ENCODE measurements at places on chromosomes 1 and 21.

DNA sequence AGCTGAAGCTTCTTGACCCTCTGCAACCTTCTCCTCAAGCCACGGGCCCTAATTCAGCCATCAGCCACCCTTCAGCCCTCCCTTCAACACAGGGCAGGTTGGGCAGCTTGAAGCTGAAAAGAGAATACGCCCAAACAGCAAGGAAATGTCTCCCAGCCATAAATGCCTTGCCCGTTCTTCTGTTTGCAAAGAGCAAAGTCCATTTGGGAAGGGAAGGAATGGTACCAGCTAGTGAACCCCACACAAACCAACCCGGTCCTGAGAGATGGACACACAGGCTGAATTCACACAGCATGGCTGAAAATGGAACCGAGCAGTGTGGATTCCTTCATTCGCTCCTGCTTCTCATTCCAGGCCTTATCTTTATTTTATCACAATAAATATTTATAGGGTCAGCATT is 11.5 kb downstream of the PLEKHA6 start:
- peaks cover 34% of the 10 kb centered on the region for H3K27me3 ChIP-seq
- no peak overlapping the region for H3K27ac ChIP-seq
- DNase-seq, result no peak
- peaks cover 2% of the 10 kb centered on the region for H3K36me3 ChIP-seq

DNA sequence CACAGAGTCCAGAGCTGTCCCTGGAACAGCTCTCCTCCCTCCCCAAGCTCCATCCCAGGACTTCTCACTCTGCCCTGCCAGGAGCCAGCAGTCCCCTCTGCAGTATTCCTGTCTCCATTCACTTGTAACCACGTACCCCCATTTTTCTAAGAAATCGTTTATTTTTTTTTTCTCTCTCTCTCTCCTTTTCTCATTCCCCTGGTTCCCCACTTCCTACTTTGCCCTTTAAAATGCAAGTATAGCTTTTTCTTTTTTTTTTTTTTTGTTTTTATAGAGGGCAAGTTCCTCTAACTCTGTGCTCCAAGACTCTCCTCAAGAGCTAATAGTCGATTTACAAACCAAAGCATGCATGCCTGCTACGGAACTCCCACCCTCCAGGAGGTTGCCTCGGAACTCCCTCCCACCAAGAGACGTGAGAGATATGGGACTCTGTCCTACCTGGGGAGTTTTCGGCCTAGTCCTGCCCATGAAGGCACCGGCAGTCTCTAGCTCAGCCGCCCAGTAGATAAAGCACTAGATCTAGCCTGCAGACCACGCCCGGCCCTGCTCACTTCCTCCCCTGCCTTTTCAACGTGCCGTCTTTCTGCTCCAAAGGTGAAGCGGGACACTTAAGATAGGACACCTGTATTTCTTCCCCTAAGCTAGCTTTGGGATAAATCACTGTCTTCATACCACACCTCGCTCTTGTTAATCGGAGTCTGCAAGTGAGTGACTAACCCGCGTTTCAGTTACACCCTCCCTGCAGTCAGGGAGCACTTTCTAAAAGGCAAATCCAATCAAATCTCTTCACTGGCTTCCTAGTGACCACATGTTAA is 27.7 kb downstream of the TNFRSF9 start:
- peaks cover 6% of the 10 kb centered on the region for H3K27me3 ChIP-seq
- peak overlapping the region; percentile 90 for H3K27ac ChIP-seq
- peaks cover 14% of the 10 kb centered on the region for H3K4me1 ChIP-seq
- no peaks in the 10 kb centered on the region for H3K36me3 ChIP-seq
- DNase-seq, result no peak
- peak overlapping the region; percentile 75 for H3K4me3 ChIP-seq

DNA sequence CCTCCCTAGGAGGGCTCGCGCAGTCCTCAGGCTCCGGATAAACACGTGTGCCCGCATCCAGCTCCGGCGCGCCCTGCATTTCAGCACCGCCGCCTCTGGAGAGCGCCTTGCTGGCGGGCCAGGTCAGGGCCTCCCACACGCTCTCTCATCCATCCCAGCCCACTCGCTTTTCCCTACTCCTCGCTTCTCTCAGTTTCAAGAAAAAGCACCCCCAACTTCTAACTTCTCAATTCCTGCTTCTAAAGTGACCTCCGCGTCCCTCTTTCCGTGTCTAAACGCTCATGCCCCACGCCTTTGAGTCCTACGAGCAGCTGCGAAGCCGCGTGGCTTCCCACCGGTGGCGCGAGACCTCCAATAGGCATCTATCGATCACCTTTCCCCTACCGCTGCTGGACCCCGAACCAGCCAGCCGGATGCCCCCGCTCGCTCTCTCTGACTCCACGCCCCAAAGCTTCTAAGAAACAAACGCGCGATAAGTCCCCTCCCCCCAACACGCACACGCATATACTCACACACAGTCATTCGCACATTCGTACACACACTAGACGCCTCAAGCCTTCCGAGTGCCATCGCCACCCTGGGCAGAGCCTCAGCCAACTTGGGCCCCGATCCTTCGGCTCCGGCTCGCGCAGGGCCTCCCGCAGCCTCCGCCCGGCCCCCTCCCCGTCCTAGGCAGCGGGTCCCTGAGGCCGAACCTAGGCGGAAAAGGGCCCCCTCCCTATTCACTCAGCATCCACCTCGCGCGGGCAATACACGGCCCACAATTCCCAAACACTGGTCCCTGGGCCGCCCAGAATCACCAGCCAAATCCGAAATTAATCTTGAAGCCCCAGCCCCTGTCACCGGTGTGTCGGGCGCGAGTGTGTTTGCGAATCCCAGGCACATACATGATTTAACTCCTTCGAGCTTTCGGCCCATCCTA is 1.1 kb downstream of the NMNAT2 start:
- no peak for DNase-seq
- peaks cover 63% of the 10 kb centered on the region for H3K27me3 ChIP-seq
- H3K4me3 ChIP-seq, result peak overlapping the region; percentile 79
- peaks cover 3% of the 10 kb centered on the region for H3K36me3 ChIP-seq
- no peak overlapping the region for H3K27ac ChIP-seq

DNA sequence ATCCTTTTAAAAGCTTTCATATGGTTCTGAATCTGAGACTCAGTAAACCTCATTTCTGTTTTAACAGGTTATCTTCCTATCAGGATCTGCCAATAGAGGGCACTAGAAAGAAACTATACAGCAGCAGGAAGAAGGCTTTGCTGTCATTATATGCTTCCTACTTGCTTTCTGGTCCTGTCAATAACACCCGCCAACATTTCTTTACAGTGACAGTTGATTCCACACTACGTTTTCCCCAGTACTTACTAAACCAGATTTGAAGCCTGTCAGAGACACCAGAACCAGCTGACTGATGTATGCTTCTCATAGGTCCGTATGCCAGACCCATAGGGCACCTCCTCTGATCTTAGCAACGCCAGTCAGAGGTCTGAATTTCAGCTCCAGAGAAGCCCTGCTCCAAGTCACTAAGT is 341.0 kb upstream of the NEGR1 start:
- no peak overlapping the region for H3K4me3 ChIP-seq
- H3K27me3 ChIP-seq, result no peaks in the 10 kb centered on the region
- H3K36me3 ChIP-seq, result no peaks in the 10 kb centered on the region
- no peak overlapping the region for H3K27ac ChIP-seq
- no peaks in the 10 kb centered on the region for H3K4me1 ChIP-seq

DNA sequence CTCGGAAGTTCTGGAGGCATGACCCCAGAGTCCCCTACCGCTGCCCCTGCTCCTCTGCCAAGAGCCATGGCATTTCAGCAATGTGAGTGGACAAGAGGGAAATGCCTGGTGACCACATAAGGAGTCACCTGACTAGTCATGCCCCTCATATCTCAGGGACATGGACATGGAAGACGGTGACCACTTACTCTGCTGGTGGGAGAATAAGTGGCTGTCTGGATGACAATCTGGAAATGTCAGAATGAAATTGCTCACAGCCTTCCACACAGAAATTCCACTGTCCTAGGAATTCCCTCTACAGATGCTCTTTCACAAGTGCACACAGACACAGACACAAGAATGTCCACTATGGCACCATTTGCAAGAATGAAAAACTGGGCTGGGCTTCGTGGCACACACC is 24.3 kb upstream of the PLEKHG5 start:
- DNase-seq, result no peak
- H3K4me1 ChIP-seq, result no peaks in the 10 kb centered on the region
- no peaks in the 10 kb centered on the region for H3K27me3 ChIP-seq
- no peaks in the 10 kb centered on the region for H3K36me3 ChIP-seq
- H3K4me3 ChIP-seq, result no peak overlapping the region

DNA sequence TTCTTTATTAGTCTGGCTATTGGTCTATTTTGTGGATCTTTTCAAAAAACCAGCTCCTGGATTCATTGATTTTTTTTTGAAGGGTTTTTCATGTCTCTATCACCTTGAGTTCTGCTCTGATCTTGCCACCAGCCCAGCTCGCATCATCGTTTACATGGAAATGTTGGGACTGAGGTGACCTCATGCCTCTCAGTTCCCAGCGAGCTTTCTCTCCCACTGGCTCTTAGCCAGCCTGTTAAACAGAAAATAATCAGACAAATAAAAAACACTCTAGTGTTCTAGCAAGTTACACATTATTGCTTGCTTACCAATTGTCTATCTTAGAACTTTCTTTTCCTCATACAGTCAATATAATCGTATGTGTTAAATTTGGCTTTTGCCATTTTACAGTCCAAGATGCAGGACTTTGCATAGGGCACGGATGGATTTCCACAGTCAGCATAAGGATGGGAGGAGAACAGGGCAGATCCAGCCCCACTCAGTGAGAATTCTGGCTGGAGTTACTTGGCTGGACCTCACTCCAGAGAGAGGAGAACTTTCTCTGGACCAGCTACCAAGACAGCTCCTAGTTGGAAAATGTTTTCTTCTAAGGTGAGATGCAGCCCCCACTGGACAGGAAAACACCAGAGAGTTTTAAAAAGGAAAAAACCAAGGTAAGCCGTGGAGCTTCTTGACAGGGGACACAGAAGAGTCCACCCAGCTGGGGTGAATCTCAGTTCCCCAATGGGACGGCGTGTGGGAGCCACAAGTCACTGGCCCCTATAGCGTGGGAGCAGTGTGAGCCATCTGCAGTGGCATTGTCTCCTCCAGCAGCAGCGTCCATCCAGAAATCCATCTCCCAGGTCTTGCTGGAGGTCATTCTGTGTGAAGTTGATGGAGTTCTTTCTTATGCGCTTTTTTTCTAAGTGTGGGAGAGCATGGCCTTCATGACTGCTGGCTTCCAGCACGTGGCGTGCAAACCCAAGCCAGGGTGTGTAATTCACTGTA is 17.6 kb downstream of the PGBD2 start:
- peaks cover 9% of the 10 kb centered on the region for H3K36me3 ChIP-seq
- no peak for DNase-seq
- peaks cover 17% of the 10 kb centered on the region for H3K4me1 ChIP-seq
- no peak overlapping the region for H3K27ac ChIP-seq
- no peak overlapping the region for H3K4me3 ChIP-seq

GRCh38 chr1:211375146-211375818 is 48.6 kb downstream of the TRAF5 start:
- H3K4me3 ChIP-seq, result no peak overlapping the region
- H3K36me3 ChIP-seq, result peaks cover 16% of the 10 kb centered on the region
- DNase-seq, result no peak
- no peaks in the 10 kb centered on the region for H3K27me3 ChIP-seq
- H3K27ac ChIP-seq, result peak overlapping the region; percentile 63

DNA sequence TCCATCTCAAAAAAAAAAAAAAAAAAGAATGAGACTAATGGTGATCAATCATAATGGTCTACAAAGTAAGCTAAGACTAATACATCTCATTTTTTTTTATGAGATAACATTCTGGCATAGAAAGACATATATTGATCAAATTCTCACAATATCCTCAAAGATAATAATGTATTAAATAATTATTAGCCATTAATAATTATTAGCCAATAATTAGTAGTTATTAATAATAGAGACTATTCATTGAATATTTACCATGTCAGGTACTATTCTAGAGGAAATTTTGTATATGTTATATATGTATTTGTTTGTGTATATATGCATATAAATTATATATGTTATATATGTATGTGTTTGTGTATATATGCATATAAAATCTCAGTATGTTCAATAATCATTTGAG is 137.7 kb upstream of the PTBP2 start:
- no peak for DNase-seq
- peaks cover 11% of the 10 kb centered on the region for H3K27me3 ChIP-seq
- H3K36me3 ChIP-seq, result no peaks in the 10 kb centered on the region
- H3K27ac ChIP-seq, result no peak overlapping the region

DNA sequence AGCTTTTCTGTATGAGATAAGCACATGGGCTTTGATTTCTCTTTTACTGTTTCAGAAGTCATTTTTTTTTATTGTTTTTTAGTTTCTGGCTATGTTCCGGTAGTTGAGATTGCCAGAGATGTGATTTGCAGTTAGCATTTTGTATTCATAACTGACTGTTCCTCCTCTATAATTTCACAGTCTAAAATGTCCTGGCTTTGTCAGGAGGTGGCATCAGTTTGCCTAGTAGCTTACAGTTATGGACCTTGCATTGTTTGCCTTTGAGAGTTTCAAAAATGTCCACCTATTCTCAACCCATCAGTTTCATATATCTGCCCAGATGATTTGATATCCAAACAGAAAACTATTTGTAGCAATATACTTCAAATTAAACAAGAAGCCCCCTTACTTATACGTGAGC is 39.5 kb upstream of the ST6GALNAC3 start:
- peaks cover 18% of the 10 kb centered on the region for H3K27me3 ChIP-seq
- no peaks in the 10 kb centered on the region for H3K4me1 ChIP-seq
- no peaks in the 10 kb centered on the region for H3K36me3 ChIP-seq
- DNase-seq, result no peak

DNA sequence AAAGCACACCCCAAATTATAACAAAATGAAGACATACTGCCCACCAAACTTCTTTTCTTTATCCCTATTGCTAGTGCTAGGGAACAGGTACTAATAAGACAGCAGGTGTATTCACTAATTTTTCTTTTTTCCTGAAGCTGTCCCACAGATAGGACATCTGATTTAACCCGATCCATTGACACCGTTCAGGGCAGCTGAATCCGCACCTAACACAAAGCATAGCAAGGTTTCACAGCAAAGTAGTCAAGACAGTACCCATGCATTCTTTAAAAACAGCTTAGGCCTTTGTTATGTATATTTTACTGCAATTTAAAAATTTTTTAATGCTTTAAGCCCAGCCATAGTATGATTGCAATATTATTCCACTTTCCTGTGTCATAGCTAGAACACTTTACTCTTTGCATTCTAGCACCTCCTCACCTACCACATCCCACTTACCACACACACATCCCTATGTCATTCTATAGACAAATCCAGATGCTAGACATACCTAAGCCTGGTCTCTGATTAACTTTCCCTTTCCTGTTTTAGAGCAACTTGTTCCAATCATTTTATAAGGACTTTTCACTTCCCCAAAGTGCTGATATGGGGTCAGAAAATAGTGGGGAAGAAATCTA is 40.4 kb downstream of the GATAD2B start:
- H3K36me3 ChIP-seq, result no peaks in the 10 kb centered on the region
- no peak overlapping the region for H3K4me3 ChIP-seq
- H3K27ac ChIP-seq, result no peak overlapping the region
- no peaks in the 10 kb centered on the region for H3K27me3 ChIP-seq
- no peak for DNase-seq

- H3K4me1 ChIP-seq, result no peaks in the 10 kb centered on the region
- H3K36me3 ChIP-seq, result no peaks in the 10 kb centered on the region
- peaks cover 4% of the 10 kb centered on the region for H3K27me3 ChIP-seq
- DNase-seq, result no peak
- no peak overlapping the region for H3K27ac ChIP-seq
Measured at GRCh38 chr1:175628548-175629317, 114.7 kb downstream of the TNR start.

GRCh38 chr1:19765623-19766022 is 34.1 kb downstream of the TMCO4 start:
- no peak for DNase-seq
- peaks cover 16% of the 10 kb centered on the region for H3K4me1 ChIP-seq
- peaks cover 7% of the 10 kb centered on the region for H3K36me3 ChIP-seq
- no peak overlapping the region for H3K27ac ChIP-seq

- no peak for DNase-seq
- peak overlapping the region; percentile 97 for H3K4me3 ChIP-seq
- H3K27me3 ChIP-seq, result no peaks in the 10 kb centered on the region
- H3K4me1 ChIP-seq, result peaks cover 36% of the 10 kb centered on the region
- no peaks in the 10 kb centered on the region for H3K36me3 ChIP-seq
Measured at GRCh38 chr1:150365941-150366340, 2.0 kb downstream of the RPRD2 start.
